ENCODE measurements at places on chromosomes 13 and 19.

- DNase-seq = peak; percentile 88
Measured at GRCh38 chr13:80979035-80979641, 638.2 kb upstream of the SPRY2 start.

DNA sequence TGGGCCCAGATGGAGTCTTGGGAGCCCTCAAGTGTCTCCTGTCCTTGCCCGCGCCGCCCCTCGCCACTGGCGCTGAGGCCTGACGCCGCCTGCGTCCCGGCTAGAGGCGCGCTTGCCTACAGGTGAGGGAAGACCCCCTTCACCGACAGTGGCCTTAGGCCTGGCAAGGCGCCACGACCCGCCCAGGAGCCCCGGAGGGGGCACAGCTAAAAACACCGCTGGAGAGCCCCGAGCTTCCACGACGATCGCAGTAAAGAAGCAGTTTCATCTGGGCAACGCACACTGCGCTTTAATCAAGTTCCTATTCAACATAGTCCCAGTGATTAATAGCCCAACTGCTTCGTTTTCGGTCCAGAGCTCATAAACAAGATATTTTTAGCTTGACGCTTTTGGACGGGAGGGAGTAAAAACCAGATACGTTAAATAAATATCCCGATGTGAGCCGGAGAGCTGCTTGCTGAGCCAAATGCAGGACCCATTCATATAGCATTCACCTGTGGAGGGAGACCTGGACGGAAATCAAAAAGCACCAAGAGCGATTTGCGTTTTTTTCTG, 1.5 kb upstream of the CEBPA start:
- no peak for DNase-seq

- DNase-seq = no peak
Measured at GRCh38 chr19:55443045-55443823, at the start of gene SHISA7. Gene SHISA7, minus strand, starts transcription at chr19:55443300. Its CDS starts 437 bp downstream, at chr19:55442863.

- DNase-seq = no peak
Measured at GRCh38 chr13:102380012-102380411, 21.8 kb downstream of the FGF14 start.

DNA sequence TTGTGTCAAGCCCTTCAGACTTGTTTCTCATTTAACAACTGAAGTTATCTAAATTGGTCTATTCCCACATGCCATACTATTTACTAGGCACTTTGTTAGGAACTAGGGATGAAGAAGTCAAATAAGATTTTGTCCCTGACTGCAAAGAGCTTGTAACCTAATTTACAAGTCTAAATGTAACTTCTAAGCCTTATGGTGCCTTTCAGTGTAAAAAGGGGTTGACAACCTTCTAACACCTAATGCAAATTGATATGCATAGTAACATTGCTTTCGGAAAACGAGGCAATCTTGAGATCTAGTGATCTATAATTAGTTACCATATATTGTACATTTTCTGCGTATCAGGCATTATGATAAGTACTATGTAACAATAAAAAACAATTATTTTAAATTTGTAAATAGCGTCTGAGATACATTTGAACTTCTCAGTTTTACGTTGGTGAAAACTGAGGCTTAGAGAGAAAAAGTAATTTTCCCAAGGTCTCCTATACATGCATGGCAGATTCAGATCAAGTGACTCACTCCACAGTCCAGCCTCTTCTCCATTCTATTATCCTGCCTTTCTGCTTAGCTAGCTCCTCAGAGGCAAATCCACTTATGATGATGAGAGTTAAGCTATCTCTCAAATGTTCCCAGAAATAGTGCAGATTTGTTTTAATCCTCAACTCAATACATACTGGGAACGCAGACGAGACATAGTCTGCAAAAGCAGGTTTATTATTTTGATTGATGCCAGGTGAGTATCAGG, 764.9 kb upstream of the SLITRK5 start:
- no peak for DNase-seq

GRCh38 chr13:77507931-77508776, 27.4 kb upstream of the SCEL start:
- peak; percentile 65 for DNase-seq
